CD4-positive, alpha-beta T cell treated with Interleukin-15 for 1 hour (primary cell): ENCODE measurements at places on chromosomes 3 and 15.

DNA sequence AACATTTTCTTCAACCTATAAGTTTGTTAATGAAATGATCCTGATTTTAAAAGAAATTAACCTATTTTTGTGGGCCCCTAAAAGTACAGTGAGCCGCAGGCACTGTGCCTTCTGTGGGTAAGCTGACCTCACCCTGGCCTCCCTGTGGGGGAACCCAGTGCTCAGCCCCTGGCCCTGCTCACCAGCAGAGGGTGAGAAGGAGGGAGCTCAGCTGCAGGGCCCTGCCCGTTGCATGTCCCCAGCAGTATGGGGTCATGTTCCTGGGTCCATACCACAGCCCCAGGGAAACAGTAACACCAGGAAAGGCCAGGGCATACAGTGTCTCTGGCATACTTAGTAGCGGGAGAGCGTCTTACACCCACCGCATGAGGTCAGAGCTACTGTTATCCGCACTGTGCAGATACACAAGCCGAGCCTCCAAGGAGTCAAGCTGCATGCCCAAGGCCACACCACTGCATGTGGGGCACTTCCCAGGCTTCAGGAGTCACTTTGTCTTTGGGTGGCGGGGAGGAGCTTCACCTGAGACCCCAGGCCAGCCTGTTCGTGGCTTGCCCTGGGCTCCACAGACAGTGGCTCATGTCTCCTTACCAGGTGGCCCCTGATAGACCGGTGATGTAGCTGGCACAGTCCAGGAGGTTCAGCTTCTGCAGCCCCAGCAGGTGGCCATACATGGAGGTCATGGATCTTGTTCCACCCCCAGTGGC is 22.6 kb upstream of the EHD4 start:
- DNase-seq: no peak

DNA sequence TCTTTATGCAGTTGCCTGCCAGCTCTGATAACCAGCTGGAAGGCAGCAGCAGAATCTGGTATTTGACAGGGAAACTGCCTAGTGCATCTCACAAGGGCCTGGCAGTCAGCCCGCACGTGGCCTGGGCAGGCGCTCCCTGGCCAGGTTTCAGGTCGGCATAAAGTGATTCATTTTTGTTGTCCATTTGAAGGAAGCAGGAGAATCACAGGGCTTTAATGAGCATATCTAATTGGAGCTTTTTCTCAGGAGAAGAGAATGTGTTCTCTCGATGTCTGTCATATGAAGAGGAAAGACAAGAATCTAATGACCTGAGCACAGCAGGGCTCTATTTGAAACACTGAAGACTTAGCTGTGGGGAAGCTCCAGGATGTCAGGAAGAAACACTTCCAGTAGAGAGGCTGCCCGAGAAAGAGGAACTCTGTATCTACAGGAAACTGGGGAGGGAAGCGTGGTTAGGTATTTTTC is 98.8 kb upstream of the MB21D2 start:
- no peak for DNase-seq

- no peak for DNase-seq
These were observed 435.8 kb upstream of the EPHA3 start for GRCh38 chr3:88671573-88671972.

DNA sequence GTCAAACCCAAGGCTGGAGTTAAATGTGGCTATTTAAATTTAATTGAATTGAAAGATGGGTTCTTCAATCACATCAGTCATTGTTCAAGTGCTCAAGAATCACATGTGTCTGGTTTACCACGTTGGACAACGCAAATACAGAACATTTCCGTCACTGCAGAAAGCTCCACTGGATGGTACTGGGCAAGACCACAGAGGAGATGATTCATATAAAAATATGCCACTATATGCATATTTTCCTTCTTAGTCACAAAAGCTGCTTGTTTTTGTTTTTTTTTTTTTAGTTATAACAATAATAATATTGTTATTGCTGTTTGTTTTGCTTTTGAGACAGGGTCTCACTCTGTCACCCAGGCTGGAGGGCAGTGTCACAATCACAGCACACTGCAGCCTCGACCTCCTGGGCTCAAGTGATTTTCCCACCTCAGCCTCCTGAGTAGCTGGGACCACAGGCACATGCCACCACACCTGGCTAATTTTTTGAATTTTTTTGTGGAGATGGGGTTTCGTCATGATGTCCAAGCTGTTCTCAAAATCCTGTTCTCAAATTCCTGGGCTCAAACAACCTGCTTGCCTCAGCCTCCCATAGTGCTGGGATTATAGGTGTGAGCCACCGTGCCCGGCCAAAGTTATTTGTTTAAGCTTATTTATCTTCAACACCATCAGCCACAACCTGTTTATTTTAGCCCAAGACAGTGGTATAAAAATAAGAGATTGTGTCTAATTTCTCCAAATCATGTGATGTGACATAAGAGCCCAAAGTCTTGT is 19.4 kb downstream of the RTP3 start:
- no peak for DNase-seq

- no peak for DNase-seq
These were observed 56.4 kb downstream of the NEO1 start for GRCh38 chr15:73108676-73109075.

DNA sequence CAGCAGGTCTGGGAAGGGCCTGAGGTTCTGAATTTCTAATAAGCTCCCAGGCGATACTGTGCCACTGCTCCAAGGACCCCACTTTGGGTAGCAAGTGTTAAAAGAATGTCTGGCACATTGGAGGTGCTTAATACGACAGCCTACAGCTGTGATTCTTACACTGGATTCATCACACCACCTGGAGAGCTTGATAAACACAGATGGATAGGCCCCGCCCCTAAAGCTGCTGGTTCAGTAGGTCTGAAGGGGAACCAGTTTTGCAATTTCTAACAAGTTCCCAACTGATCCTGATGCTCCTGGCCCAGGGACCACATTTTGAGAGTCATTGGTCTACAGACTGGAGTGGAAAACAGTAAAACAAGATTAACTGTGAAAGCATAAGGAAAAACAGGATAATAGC is 124.8 kb upstream of the ST8SIA2 start:
- no peak for DNase-seq

GRCh38 chr15:66063147-66063546 is 190.4 kb downstream of the MEGF11 start:
- no peak for DNase-seq

- DNase-seq: no peak
These were observed 21.5 kb downstream of the SRPRB start for GRCh38 chr3:133827136-133827535.

GRCh38 chr3:161072211-161072621 is 32.9 kb downstream of the B3GALNT1 start:
- no peak for DNase-seq

DNA sequence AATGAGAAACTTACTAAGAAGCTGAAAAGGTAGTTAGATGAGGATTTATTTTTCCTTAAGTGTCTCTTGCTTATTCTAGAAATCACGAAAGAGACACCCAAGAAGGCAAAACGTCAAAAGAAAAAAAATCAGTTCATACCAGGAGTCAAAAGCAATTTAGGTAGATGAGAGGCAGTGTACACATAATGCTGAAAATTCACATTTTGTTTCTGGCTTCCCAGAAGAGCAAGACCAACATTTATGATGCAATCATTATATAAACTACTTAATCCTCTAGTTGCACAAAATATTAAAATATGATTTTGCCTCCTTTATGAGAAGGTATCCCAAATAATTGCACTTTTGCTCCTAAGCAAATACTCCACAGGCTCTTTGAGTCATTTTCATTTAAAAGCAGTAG is 228.0 kb downstream of the FMN1 start:
- DNase-seq: no peak

DNA sequence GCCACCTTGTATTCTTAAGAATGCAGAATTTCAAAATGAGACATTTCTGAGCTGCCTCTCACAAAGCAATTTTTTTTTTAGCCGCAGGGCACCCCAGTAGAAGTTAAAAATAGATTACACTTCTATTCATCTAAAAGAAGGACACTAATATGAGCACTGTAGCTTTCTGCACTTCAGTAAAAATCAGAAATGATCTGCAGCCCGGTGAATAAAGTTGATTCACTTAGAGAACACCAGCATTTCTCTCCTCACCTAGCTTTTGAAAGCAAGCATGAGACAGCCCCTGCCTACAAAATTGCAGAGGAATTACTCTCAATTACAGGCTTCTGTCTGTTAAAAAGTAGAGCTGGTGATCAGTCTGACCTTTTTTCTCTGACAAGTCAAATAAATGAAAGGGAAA is 1062.4 kb downstream of the FHIT start:
- DNase-seq: no peak

DNA sequence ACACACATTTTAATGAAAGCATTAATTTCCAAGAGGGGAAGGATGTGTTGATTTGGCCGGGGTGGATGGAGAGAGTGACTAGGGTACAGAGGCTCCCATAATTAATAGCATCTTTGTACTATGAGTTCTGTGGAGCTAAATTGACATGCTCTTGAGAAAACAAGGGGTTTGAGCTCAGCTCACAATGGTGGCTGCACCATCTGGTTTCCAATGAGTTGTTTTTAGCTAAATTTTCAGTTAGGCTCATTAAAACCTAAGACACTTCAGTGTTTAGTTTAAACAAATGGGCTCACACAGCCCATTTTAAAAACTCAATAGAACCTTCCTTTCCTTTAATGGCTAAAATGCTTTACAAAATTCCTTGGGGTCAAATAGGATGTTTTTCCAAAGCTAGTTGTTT is 199.7 kb downstream of the TNIK start:
- DNase-seq: no peak

DNA sequence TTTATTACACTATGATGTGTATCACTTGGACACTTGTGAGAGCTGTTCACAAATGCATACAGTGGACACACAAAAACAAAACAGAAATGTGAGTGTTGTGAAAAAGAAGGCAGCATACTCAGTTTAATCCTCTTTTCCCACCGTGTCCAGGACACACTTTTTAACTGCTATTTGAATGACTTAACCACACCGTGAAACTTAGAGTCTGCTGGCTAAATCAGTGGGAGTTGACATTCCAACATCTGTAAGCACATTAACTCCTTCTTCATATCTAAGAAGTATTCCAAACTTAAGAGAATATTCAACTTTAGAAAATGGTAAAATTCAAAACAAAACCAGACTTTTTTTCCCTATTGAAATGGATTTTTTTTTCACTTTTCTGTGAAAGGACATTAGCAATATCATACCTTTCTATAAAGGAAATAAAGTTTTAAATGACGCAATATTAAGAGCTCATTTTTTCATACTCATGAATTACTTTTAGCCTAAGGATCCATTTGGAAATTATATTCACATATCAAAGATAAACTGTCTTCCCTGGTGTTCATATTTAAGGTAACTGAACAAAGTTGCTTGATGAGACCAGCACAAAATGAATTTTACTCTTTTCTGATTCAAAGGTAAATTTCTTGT is 316.6 kb downstream of the RBMS3 start:
- no peak for DNase-seq

- DNase-seq: no peak
These were observed 422.4 kb upstream of the ATP11B start for GRCh38 chr3:182370949-182371348.

DNA sequence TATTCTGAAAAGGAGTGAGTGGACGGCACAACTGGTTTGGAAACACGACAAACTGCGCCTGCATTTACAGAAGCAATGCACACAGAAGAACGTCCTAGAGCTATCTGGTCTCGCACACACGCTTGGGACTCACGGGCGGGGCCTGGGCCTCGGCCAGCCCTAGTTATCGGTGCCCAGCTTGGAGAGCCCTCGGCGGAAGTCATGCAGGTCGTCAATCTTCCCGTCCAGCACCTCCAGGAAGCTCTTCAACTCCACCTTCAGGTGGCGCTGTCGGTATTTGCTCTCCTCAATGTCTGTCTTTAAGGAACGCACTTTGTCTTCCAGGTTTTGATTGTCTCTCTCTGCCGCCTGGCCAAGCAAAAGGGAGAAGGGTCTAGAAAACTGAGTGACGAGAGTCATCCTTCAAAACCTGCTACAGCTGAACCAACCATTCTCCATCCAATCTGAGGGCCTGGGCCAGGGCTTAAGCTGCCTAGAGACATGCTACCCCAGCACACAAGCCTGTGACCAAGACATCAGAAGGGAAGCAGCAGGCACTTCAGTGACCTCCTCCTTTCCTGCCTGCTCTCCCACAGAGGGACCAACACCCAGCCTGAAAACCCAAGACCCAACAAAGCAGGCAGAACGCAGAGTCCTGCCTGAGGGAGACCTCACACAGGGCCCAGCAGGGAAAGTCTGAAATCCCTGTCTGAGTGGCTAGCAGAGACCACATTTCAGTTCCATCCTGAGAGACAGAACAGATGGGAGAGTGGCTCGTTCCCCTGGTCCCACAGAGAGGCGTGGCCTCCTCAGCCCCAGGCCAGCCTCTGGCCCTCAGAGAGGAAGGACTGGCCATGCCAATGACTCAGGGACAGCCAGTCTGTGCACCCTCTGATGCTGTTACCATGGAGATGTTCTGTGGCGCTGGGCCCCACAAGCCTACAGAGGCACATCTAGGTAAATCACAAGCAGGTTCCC is 40.4 kb downstream of the WHAMM start:
- DNase-seq: peak; percentile 60

GRCh38 chr3:22713936-22714335 is 489.2 kb upstream of the UBE2E2 start:
- peak; percentile 42 for DNase-seq

GRCh38 chr3:140007081-140007480 is 72.1 kb downstream of the CLSTN2 start:
- DNase-seq: no peak

DNA sequence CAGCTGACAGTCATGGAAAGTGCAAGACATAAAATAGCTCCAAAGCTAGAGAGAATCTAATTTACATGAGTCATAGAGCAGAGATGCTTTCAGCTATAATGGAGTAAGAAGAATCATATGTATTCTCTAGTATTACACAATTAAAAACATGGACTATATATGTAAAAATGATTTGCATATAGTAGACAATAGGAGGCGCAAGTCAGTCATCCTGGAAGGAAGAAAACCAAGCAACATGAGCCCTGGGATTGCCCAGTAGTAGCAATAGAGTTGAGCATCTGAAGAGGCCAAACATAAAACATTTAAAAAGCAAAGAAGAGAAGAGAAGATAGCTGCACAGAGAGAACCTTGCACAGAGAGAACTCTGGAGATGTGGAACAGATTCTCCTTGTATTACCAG is 455.0 kb downstream of the EPHA3 start:
- no peak for DNase-seq

DNA sequence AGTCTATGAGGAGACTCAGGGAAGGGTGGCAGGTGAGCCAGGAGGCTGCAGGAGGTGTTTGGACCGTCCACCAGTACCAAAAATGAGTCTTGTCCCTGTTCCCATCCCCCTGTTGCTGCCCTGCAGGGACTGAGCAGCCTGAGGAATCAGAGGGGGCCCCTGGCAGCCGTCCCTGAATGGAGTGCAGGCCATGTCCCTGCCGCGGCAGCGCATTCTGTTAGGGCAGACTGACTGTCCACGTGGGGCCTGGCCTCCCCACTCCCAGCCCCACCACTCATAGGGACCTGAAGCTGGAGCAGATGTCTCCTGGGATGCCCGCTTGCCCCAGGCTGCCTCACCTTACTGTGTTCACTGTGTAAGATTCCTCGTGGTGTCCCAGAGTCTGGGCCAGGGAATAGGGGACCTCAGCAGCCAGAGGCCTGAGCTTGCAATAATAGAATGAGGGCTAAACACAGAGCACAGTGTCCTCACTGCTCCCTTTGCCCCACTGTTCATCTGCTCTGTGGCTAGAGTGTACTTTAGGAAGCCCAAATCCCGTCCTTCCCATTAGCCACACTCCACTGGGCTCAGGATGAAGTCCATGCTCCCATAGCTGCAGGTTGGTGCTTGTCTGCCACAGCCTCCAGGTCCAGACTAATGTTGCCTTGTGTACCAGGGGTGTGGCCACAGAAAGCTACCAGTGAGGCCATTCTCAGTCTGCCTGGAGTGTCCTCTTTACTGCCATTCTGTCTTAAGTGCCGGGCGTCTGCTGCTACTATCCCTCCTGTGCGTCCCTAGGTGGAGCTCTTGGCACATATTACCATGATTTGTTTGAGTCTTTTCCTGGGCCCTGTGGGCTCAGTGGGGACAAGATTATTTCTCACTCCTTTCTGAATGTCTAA is 63.2 kb downstream of the HCN4 start:
- DNase-seq: no peak
